Activated T-cell treated with anti-CD3 and anti-CD28 coated beads for 1 hour (primary cell): ENCODE measurements at places on chromosomes 12 and 14.

DNA sequence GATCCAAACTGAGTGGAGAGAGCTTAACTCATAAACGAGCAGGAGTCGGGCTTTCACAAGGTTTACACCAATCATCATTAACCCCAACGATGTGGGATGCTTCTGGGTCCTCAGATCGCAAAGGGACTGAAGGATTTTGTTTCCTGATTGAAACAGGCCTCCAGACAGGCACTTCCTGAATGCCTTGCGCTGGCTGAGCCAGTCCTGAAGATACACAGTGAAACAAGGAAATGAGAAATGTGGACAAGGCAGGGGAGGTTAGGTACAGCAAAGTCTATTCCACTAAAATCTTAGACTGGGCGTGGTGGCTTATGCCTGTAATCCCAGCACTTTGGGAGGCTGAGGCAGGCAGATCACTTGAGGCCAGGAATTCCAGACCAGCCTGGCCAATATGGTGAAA is 30.7 kb downstream of the RBM19 start:
- DNase-seq = no peak

GRCh38 chr12:17665839-17666238 is 424.2 kb downstream of the RERGL start:
- no peak for DNase-seq

GRCh38 chr14:94690486-94690885 is 78.3 kb downstream of the SERPINA3 start:
- DNase-seq = no peak

- DNase-seq = no peak
These were observed 658 bp upstream of the CEP128 start for GRCh38 chr14:80942191-80942600.

- no peak for DNase-seq
These were observed 52.1 kb downstream of the AVPR1A start for GRCh38 chr12:63098851-63099250.

DNA sequence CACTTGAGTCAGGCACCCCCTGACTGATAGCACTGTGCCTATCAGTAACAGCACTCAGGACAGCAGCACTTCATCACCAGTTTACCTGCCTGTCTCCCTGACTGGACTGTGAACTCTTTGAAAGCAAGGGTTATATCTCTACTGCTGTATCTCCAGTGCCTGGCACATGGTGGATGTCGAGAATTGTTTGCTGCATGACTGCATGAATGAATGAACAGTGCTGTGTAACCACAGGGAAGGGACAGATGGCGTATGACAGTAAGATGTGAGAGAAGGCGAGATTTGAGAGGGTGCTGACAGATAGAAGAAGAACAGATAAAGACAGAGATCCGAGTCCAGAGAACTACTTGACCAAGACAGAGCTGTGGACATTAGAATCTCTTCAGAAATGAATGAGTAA is 29.7 kb downstream of the BRAP start:
- no peak for DNase-seq

DNA sequence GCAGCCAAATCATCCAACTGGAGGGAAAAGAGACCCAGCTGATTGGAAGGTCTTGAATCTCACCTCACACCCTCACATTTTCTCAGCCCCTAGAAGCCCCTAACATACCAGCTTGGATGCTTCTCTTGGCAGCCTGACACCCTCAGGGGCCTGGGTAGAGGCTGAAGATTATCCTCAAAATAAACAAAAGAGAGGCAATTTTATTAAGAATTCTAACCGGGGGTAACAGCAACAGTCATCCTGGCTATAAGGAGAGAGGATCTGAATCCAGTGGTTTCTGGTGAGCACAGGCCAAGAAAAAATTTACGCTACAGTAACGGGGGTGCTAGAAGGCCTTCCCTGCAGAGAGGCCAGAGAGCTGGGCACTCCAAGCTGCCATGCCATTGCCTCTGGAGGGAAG is 21.6 kb downstream of the KRT76 start:
- no peak for DNase-seq
